ENCODE measurements at places on chromosomes 4 and X.

GRCh38 chr4:89586864-89587263 lies 250.1 kb downstream of the SNCA start:
- DNase-seq, result peak; percentile 16

- DNase-seq, result no peak
Measured at GRCh38 chr4:84753321-84753972, 170.5 kb downstream of the CDS1 start.

GRCh38 chr4:140108713-140109230 lies 45.2 kb downstream of the MAML3 start:
- no peak for DNase-seq

DNA sequence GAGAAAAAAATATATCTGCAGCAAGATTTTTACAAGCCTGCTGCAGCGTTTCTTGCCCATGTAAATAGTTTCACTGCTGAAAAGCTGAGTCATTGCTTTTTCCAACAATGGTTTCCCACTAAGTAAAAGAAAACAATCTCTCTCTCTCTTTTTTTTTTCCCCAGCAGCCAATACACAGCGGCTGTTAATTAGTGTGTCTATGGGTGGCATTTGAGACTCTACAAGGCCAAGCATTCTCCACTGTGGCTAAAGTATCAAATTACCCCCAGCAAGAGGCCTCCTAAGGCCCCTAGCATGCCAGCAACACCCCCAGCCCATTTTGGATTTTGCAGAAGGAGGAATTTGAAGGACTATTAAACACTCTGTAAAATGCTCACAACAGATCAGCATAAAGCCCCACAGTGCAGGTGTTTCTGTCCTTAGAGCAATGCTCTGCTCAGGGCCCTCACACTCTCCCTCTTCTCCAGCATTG lies 837.4 kb downstream of the TRIML1 start:
- DNase-seq, result no peak

- no peak for DNase-seq
Measured at GRCh38 chr4:55178226-55179005, 53.0 kb upstream of the KDR start.

- DNase-seq, result peak; percentile 65
Measured at GRCh38 chrX:22526339-22526738, 253.6 kb downstream of the CBLL2 start.

GRCh38 chr4:175762582-175762981 lies 49.5 kb downstream of the GPM6A start:
- DNase-seq, result no peak

GRCh38 chrX:129824620-129825019 lies 19.1 kb downstream of the ZDHHC9 start:
- DNase-seq, result no peak

GRCh38 chr4:105067431-105067830 lies 79.2 kb upstream of the TET2 start:
- no peak for DNase-seq

GRCh38 chr4:188015025-188015940 lies 19.7 kb downstream of the ZFP42 start:
- peak; percentile 74 for DNase-seq

- no peak for DNase-seq
Measured at GRCh38 chr4:54660591-54660990, 2.8 kb downstream of the KIT start.

DNA sequence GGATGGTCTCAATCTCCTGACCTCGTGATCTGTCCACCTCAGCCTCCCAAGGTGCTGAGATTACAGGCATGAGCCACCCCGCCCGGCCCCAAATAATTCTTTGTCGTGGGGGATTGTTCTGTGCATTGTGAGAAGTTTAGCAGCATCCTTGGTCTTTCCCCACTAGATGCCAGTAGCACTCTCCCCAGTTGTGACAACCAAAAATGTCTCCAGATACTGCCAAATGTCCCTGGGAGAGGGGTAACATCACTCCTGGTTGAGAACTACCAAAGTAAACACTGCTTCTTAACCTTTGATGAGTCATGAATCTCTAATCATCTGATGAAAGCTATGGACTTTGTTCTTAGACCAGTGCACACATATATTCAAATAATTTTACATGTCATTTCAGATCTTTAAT lies 90.7 kb upstream of the BRS3 start:
- DNase-seq, result peak; percentile 1

DNA sequence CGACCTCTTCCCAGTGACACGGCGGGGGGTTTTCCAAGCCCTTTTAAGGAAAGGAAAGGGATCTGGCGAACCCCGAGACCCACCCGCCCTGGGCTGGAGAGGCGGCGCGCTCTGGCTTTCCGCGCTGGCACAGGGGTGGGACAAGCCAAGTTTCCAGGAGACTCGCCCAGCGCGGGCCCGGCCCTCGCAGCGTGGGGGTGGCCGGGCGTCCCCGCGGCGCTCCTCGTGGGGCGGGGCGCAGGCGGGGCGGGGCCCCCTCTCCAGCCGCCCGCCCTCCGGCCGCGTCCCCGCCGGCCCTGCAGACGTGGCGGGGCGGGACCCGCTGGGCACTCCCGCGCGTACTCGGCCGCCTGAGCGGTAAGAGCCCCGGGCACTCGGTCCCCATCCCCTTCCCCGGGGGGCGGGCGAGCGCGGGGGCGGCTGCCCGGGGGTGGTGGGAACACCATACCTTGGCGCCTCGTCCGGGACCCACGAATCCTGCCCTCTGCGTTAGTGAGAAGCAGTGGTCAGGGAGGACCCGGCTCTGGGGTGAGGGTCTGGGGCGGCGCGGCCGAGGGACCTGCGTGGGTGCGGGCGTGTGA lies at the start of gene FAM114A1:
TSS of gene FAM114A1 (plus strand) at position 329 of the 581 bp plus-strand sequence. CDS start 10,273 bp downstream, outside the sequence.
- DNase-seq, result peak; percentile 79

- DNase-seq, result no peak
Measured at GRCh38 chr4:183848805-183849204, 56.3 kb upstream of the STOX2 start.

DNA sequence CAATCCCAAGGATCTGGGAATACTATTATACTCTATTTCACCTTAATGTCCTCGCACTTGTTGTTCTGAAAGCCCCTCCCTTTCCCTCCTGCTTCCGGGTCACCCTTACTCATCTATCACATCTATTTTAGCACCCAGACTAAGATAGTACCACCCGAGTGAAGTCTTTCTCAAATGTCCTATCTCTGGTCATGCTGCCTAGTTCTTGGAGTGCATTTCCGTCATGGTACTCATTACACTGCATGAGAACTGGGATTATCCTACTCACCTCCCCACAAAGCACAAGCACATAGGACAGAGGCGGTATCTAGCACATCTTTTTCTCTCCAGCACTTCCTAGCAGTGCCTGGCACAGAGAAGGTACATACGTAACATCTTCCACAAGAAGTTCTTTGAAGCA lies 944.4 kb upstream of the FTHL17 start:
- no peak for DNase-seq

DNA sequence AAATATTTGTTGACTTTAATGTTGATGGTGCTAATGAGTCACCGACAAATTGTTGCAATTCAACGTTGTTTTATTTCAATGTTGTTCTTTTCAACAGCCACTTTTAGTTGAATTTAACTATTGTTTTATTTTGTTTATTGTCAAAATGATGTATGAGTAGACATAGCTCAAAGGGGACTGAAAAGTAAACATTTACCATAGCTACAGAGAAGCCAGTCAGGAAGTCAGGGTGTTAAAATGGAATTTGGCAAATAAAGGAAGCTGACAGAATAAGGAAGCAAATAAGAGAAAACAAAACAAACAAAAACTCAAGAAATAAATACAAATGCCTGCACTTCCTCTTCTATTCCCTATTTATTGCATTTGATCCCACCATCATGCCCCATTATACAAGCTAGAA lies 648.4 kb upstream of the HTR2C start:
- no peak for DNase-seq

GRCh38 chr4:176409627-176410026 lies 89.9 kb downstream of the SPCS3 start:
- no peak for DNase-seq

- no peak for DNase-seq
Measured at GRCh38 chr4:98614662-98615061, 43.7 kb downstream of the TSPAN5 start.

GRCh38 chr4:180197471-180197870 lies 2045.7 kb upstream of the TENM3 start:
- DNase-seq, result no peak

DNA sequence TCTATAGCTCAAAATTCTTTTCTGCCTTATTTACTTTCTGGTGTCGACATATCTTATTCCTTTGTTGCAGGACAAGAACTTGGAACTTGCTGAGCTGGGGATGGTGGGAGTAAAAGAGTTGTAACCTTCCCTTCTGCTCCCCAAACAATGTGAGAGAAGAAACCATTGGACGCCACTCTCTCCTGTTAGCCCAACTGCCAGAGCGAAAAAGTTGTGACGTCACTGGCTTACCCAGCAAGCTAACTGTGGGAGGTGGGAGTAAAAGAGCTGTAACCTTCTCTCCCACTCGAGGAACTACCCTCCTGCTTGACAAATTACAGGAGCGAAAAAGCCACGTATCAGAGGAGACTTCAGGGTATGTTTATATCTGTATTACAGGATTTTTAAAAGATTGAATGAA lies 90.0 kb upstream of the PCDH10 start:
- DNase-seq, result no peak

- no peak for DNase-seq
Measured at GRCh38 chr4:105192474-105192873, 45.8 kb downstream of the TET2 start.

DNA sequence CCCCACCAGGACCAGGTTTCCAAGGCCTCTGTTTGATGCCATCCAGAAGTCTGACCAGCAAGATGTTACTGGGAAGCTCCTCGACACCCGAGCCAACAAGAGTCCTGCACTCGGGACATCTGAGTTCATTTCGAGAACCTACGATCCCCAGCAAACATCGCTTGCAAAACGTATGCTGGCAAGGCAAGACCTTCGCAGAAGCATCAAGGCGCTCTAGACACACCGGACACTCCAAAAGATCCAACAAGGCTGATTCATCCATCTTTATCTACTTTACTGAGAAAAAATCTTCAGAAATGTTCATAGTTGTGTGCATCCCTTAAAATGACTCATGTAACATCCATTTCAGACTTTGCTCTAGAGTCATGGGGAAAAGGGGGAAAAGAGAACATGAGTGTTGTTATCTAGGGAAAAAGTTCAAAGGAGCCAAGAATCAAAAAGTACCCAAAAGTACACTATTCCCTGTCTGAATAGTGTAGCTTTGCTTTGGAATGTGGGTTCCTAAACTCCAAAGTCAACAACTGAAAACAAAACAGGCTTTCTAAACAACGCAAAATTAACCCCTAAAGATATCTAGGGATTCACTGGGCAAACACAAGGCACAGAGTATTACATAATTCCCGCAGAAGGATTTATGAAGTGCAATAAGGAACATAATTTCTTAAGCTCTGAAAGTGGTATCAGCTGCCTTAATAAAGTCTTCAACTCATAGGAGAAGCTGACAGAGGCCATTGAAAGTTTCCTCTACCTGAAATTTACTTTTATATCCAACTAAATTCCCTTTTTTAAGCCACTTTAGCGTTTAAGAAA lies 1.6 kb downstream of the SH3RF1 start:
- no peak for DNase-seq

DNA sequence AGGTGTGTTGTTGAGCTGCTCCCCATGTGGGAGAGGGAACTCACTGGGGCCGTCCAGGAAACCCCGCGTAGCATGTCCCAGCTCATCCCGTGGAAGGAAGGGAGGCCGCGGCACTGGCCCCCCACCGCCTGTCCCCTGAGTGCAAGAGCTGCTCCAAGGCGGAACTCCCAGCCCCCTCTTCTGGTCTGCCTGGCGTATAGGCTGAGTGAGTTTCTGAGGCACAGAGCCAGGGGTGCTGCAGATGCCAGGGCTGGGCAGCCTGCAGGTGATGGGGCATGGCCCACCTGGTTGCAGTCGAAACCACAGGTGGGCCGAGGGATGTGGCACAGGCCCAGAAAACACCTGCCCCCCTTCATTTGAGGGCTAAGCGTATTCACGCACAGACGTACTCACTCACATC lies 49.6 kb downstream of the ABLIM2 start:
- no peak for DNase-seq

- no peak for DNase-seq
Measured at GRCh38 chr4:184444953-184445309, 29.4 kb downstream of the IRF2 start.

GRCh38 chrX:121649417-121649816 lies 602.0 kb downstream of the GLUD2 start:
- DNase-seq, result no peak

DNA sequence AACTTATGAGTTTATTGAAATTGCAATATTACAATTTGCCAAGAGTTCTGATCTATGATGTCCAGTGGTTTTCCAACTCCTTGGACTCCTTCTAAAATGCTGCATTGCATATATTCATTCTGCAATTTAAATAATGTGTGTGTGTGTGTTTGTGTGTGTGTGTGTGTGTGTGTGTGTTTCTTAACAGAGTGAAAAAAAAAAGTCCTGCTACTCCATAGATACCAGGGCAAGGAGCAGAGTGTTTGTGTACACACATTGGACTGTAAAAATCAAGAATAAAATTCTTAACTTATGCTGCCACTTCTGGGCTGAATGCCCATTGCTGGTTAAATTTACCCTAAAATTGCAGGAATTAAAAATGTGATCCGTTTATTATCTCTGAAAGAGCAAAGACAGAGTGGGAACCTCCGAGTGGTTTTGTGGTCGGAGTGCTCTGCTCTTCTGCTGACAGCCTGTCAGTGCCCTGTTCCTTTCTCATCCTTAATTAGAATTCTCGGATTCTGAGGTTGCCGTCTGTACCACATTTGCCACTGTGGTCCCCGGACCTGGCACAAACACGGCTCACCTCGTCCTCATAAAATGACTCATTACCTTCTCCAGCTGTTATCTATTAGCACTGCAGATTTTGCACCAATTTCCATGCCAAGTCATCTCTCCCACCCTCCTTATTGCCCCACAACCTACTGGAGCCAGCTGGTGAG lies 355.5 kb downstream of the KCNIP4 start:
- DNase-seq, result no peak

DNA sequence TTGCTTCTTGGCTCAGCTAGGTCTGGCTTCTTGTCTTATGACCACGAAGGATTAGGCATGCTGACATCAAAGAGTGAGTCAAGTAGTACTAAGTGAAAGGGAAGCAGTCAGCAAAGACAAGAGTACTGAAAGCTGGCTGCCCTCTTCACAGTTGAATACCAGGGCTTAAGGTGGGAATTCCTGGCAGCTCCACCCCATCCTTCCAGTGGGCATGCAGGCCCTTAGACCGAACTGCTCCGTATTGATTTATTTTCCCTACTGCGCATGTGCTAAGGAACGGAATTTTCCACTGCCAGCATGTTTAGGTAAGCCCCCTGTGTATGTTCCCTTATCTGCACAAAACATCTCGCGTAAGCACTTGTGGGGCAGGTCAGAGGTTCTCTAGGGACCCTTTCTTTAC lies 2320.1 kb downstream of the ARAP2 start:
- no peak for DNase-seq

DNA sequence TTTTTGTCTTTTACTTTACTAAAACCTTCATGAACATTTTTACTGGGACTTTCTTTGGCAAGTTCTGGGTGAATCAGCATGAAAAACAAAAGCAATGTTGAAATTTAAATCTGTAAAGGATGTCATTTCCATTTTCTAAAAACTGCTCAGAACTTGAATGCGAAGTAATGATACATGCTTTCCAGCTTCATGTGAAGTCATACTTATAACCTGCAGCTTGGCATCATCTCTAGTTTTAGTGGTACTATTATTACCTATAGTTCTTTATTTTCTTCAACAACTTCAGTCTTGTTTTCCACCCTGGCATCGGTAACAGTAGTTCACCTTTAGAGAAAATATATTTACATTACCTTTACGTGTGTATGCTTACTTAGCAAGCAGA lies 421.4 kb upstream of the DIPK2B start:
- DNase-seq, result no peak

All from RWPE1 (cell line).